GM12864 (cell line): ENCODE measurements at places on chromosomes 7 and 10.

DNA sequence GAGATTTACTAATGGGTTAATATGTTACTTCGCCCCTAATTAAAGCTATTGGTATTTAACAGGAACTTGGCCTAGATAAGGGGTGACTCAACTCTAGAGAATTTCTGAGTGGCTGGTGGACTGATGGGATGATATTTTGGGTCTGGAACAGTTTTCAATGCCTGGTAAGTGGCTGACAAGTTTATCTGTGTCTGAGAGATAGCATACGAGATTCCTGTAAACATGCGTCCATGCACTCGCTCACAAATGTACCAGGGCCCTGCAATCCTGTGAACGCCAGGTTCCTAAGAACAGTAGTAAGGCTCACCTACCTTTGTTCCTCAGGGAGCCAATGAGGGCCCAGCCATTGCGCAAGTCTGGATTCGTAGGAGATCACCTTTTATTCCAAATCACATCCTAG is 683.8 kb upstream of the ANKRD30A start:
- no peak for DNase-seq

- no peak for DNase-seq
Measured at GRCh38 chr7:157516911-157517781, 180.3 kb downstream of the DNAJB6 start.

DNA sequence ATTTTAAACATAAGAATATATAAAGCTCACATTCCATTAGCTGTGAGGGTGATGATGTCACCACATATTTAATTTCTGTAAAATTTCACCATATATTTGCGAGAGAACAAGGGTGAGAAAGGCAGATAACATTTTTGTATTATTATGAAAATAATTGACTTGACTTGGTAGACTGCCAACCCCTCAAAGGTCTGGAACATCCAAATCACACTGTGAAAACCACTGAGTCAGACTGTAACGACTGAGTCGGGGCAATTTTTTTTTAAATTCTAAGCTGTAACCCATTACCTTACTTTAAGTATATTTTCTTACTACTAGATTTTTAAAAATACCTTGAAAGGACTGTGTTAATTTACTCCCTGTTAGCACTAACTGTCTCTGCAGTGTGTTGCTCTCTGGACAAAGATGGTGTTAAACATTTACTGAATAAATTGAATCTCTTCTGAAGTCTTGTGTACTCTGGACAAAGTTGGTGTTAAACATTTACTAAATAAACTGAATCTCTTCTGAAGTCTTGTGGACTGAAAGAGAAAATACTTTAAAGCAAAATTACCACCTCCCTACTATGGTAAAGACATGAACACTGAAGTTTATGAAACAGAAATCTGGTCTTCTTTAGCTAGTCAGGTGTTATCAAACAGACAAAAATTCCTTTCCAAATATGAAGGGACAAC is 14.1 kb downstream of the PDZD8 start:
- no peak for DNase-seq

DNA sequence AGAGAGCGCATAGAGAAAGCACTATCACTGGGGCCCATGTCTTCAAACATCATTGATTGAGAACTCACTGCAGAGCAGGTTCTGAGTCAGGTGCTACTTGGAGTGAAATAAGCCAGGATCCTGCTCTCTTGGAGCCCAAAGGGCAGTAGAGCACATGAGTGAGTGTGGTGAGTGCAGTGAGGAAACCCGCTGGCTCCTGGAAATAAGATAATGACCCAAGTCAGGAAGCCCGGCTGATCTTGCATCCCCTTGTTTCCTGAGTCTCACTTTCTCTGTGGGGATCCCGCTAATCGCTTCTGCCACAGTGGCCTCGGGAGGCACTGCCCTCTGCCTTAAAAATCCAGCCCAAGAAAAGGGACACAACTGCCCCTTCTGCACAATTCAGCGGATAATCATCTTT is 7.1 kb upstream of the FAM107B start:
- DNase-seq: no peak

GRCh38 chr7:20197837-20198236 is 19.3 kb downstream of the MACC1 start:
- no peak for DNase-seq

- no peak for DNase-seq
Measured at GRCh38 chr7:155965010-155965409, 152.7 kb upstream of the SHH start.

DNA sequence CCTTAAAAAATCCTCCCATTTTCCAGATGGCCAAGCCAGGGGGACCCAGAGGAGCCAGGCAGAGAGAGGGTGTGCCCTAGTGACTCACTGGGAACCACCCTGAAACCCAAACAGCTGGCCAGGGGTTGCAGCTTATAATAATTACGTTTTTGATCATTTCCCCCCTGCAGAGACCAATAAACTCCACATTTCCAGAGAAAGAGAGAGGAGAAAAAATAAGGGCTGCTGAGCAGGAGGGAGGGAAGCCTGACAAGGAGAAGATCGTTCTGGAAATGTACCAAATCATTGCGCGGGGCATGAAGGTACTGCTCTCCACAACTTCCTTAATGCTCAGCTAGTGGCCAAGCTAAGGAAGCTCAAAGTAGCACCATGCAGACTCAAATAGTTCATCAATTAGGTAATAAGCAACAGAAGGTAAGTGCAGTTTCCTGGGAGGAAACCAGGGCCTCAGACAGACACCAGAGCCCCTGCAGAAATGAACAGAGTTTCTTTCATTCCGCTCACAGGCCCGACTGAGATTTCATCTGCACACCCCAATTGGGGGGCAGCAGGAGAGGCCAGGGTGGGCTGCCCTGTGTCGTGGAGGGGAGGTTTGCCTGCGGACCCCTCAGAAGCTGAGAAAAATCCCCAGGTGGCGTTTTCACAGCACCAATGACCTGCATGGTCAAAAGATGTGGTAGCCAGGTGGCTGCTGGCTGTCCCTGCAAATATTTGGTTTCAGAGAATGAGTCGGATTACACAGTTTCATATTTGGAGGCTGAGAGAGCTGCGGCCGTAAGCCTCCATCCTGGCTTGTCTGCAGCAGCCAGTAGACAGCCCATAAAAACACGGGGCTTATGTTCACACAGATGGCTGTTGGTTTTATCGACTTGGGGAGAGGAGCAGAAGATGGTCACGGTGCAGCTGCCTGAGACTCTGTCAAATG is 153.2 kb upstream of the LYZL2 start:
- no peak for DNase-seq

DNA sequence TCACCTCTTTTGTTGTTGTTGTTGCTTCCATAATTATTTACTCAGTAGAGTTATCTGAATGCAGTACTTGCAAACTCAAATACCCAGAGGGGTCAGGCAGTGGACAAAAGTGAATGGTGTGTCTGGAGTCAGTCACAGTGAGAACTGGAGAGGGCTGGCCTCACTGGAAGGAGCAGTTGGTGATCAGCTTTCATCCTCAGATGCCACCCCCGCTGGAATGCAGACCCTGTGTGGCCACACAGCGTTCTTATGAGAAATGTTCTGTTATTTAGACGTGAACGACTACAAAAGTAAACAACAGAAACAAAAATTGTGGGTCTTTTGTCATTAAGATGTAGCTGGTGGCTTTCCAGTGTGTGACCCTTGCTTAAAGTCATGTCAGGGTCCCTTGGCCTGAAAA is 29.6 kb upstream of the VPS41 start:
- no peak for DNase-seq

GRCh38 chr10:6514180-6514579 is 65.9 kb downstream of the PRKCQ start:
- DNase-seq: no peak

- DNase-seq: no peak
Measured at GRCh38 chr10:6473430-6473829, 106.6 kb downstream of the PRKCQ start.

DNA sequence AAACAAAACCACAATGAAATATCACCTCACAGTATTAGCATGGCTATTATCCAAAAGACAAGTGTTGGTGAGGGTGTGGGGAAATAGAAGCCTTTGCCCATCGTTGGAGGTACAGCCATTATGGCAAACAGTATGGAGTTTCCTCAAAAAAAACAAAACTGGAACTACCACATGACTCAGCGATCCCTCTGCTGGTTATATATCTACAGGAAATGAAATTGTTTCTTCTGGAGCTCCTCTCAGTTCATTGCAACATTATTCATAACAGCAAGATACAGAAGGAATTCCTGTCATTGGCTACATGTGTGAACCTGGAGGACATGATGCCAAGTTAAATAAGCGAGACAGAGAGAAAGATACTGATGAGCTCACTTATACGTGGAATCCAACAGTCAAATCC is 2.4 kb upstream of the UBE3C start:
- DNase-seq: no peak

- no peak for DNase-seq
Measured at GRCh38 chr10:124079864-124080263, 13.5 kb downstream of the CHST15 start.

GRCh38 chr7:95687759-95688343 is 84.5 kb upstream of the DYNC1I1 start:
- no peak for DNase-seq

- DNase-seq: no peak
Measured at GRCh38 chr7:128194533-128195282, 46.4 kb upstream of the LEP start.

DNA sequence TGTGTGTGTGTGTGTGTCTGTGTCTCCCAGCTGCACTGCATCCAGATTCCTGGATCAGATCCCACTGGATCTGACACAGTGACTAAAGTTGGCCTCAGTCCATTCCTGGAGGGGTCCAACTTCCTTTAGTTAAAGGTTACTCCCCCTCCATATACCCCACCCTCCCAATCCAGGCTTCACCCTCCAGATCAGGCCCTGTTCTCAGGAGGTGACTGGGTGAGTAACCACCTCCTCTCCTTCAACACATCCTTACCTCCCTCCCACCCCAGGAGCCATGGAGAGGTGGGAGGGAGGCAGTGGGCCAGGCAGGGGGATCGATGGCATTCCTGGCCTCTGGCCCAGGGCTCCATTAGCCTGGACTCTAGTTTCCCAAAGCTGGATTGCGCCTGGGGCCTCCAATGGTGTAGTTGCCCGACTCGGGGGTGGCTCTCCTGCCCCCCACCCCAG is 11.3 kb downstream of the KCNIP2 start:
- DNase-seq: no peak

- no peak for DNase-seq
Measured at GRCh38 chr10:126854726-126855495, 50.3 kb upstream of the DOCK1 start.

DNA sequence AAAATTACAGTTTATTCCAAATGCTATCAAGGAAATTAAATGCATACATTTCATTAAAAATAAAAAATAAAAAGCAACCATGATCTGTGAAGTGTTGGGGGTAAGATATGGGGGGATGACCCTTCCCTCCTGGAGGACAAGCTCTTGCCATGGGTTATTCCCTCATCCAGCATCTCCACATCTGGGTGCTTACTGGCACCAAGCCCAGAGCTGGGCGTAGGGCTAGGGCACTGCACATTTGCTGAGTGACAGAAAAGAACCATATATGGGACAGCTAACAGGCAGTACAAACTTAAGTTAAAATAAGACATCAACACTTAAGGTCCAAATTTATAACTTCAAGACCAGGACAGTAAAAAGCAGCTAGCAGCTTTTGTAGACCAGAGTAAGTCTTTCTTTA is 10.2 kb downstream of the CCDC6 start:
- DNase-seq: no peak

GRCh38 chr10:22252224-22252800 is 34.5 kb upstream of the EBLN1 start:
- DNase-seq: no peak

GRCh38 chr10:80487791-80488538 is 33.9 kb downstream of the TSPAN14 start:
- DNase-seq: no peak

DNA sequence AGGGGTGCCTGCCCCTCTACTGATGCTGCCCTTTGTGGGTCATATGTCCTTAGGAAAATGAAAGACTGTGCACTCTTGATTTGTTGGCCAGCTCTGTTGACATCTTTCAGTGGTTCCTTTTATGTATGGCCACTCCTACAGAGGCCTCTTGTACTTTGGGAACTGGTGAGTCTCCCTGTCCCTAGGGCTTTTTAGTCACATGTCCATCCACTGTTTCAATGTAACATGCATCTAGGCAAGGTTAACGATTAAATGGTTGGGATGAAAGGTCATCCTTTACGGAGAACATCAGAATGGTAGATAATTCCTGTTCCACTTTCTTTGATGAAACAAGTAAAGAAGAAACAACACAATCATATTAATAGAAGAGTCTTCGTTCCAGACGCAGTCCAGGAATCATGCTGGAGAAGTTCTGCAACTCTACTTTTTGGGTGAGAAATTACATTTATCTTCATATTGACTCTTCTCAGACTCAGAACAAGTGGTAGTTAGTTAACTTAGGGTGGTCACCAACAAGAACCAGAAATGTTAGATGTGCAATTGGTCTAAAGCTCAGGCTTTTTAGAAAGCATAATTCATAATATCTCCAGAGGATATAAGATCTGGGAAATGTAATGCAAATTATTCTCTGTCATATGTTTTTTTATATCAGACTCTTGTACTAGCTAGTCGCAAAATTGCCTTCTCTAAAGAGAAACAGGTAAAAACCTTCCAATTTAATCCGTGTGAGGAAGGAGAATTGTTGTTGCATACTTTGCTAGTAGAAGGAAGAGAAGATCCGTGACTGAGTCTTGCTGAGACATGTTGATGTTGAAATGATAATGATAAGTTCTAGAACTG is at the start of gene ABCC2:
Gene ABCC2, plus strand, starts transcription at position 194 of the 840 bp plus-strand sequence. Its CDS starts 205 bp downstream, at position 399.
- DNase-seq: no peak

- DNase-seq: no peak
Measured at GRCh38 chr10:118835682-118836326, 81.0 kb upstream of the CACUL1 start.

DNA sequence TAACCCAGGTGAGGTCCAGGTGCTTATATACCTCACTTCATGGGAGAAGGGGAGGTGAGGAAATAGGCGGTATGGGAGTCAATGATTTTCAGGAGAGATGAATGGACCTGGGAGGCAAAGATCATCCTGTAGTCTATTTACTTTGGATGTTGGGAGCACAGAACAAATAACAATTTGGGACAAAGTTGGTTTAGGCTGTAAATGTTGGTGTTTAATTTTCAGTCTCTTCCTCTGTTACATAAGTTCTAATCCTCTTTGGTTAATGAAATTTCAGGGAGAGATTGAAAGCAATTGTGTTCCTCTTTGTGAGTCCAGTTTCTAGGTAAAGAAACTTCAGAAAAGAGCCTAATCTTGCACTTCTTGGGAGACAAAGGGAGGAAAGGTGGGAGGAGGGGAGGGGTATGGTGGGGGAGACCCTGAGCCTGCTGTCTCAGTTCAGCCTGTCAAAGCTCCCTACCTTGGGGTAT is 46.9 kb downstream of the AKR1C4 start:
- no peak for DNase-seq
